ENCODE measurements at places on chromosomes 11 and 22.

DNA sequence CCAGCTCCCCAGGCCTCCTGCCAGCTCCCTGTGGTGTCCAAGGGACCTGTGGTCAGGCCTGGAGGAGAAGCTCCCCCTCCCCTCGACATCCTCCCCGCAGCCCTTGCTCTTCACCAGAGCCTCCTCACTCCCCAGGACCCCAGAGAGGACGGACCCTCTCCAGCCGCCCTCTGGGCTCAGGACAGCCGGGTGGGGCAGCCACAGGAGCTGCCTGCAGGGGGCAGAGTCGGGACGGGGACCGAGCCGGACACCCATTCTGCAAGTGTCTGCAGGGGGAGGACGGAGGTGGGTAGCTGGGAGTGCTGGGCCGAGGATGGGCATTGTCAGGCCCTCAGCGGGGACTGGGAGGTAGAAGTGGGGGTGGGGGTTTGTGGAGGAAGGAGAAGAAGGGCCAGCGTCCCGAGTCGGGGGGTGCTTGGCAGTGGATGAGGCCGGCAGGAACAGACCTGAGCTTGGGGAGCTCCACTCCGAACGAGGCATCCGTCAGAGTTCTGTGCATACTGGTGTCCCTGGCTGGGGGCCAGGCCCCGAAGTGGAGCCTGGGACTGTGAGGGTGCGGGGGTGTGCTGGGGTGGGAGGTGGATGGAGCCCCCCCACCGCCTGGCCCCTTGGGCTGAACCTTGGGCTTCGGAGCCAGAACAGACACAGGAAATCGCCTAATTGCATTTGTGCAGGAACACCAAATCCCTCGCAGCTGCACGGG lies 15.2 kb downstream of the PRR33 start:
- peak; percentile 85 for DNase-seq

DNA sequence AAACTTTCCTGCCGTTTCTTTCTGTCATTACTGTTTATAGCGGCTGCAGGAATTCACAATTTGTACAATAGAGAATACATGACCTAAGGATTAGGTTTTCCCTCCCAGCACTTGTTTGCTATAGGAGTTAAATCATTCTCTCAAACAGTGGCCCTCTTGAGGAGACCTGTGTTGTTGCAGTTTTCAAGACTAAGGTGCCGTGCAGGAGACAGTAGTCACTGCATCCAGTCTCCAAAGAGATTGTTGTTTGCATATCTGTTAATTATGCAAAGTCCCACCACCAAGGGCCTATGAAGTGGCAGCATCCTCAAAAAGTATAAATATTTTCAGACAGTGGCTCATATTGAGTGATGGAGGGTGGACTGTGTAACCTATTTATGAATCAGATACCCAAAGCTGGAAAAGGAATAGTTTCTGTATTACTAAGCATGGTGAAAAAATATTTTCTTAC lies 2.3 kb downstream of the PRSS23 start:
- no peak for DNase-seq

- no peak for DNase-seq
These were observed 12.7 kb upstream of the TREH start for GRCh38 chr11:118691926-118692830.

- no peak for DNase-seq
These were observed 48.0 kb downstream of the FLI1 start for GRCh38 chr11:128741916-128742315.

DNA sequence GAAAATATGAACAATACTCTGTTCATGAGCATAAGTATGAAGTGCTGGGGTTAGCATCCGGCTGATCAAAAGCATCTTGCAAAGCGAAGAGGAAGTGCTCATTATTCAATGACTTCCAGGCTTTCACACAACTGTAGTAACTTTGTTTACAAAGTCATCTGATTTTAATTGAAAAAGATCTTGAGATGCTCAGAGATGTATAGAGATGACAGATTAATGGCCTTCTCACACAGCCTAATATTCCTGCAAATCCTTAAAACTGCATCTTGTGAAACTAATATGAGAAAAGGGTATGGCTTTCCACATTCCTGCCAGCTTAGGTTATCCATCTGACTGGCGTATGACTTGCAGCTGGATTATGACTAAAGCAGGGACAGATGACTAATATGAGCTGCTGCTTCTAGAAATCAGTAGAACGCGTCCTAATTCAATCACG lies 125.4 kb downstream of the CASP12 start:
- no peak for DNase-seq

DNA sequence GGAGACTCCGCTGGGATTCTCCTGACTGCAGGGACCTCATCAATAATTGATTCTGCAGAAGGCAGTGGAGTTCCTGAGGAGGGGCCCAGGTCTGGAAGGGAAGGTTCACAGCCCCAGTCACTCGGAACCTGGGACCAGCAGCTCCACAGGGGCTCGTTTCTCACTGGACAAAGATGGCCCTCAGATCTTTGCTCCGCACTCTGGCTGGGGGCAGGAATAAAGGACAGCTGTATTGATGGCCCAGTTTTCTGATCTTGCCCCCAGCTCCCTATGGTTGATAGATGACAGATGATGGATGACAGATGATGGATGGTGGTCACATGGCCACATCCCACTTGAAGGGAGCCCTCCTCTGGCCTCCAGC lies 11.3 kb upstream of the BCR start:
- no peak for DNase-seq

DNA sequence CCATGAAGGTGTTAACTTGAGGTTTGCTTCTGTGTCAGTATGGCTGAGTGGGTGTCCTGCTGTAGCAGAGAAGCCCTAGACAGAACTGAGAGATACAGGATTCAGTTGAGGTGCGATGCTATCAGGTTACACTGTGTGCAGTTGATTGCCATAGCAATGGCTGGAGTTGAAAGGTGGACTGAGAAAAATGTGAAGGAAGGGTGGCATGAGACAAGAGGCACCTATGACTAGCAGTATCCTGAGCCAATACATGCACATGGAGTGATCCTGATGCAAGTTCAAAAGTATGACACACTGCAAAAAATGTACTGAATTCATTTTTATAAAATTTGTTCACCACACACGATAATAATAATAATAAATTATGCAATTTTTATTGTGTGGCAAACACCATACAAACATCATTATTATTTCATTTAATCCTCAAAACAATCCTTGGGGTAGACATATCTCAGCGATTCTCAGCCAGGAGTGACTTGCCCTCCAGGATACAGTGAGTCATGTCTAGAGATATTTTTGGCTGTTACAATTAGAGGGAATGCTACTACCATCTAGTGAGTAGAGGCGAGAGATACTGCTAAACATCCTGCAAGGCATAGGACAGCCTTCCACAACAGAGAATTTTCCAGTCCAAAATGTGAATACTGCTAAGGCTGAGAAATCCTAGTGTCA lies 3.9 kb upstream of the PIWIL4 start:
- DNase-seq, result no peak

GRCh38 chr22:32699001-32699582 lies 102.4 kb upstream of the TIMP3 start:
- peak; percentile 74 for DNase-seq

- no peak for DNase-seq
These were observed 70.5 kb downstream of the PKNOX2 start for GRCh38 chr11:125235071-125235471.
